ENCODE measurements at places on chromosomes 16 and 17.

GRCh38 chr17:32458371-32458770 lies 14.1 kb downstream of the PSMD11 start:
- H3K36me3 ChIP-seq = peaks cover 36% of the 10 kb centered on the region
- no peaks in the 10 kb centered on the region for H3K4me1 ChIP-seq
- no peak for DNase-seq
- H3K4me3 ChIP-seq = no peak overlapping the region
- H3K27ac ChIP-seq = no peak overlapping the region
- H3K27me3 ChIP-seq = no peaks in the 10 kb centered on the region

- H3K4me3 ChIP-seq = no peak overlapping the region
- no peaks in the 10 kb centered on the region for H3K27me3 ChIP-seq
- no peak for DNase-seq
- no peaks in the 10 kb centered on the region for H3K4me1 ChIP-seq
These were observed 10.9 kb upstream of the GGA2 start for GRCh38 chr16:23521037-23521743.

DNA sequence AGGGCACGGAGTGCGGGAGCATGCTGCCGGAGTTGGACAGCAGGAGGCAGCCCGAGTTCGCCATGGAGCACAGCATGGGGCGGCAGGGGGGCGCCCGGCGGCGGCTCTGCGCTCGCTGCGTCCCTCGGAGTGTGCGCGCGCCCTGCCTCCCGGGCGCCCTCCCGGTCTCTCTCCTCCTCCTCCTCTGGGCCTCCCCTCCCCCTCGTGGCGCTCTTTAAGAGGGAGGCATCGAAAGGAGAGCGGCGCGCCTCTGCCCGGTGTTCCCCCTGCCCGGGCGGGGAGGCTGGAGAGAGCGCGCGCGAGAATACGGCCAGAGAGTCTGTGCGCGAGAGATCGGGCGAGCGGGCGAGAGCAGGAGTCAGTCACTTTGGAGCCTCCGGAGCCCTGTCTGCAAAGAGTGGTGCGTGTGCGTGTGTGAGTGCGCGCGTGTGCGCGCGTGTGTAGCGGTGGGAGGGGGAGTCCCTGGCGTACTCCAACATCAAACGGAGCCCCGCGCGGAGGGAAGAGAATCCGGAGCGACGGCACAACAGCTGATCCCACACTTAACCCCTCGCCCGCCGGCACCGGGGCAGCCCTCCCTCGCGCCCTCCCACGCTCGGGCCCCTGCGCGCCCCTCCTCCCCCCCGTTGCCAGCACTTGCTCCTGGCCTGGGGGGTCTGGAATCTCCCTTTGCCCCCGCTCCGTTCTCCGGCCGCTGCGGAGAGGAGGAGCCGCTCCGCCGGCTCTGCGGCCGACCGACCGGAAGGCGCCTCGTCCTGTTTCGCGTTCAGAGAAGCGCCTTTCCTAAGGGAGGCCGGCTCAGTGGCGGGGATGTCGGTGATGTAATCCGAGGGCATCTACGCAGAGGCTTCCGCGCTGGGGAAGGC lies 108.9 kb downstream of the ENGASE start:
- H3K27me3 ChIP-seq = peaks cover 19% of the 10 kb centered on the region
- no peak for DNase-seq
- H3K36me3 ChIP-seq = no peaks in the 10 kb centered on the region
- peaks cover 3% of the 10 kb centered on the region for H3K4me1 ChIP-seq
- H3K4me3 ChIP-seq = no peak overlapping the region
- H3K27ac ChIP-seq = no peak overlapping the region

GRCh38 chr17:11244776-11245175 lies 3.8 kb downstream of the SHISA6 start:
- DNase-seq = no peak
- no peak overlapping the region for H3K4me3 ChIP-seq
- no peaks in the 10 kb centered on the region for H3K36me3 ChIP-seq
- no peak overlapping the region for H3K27ac ChIP-seq

DNA sequence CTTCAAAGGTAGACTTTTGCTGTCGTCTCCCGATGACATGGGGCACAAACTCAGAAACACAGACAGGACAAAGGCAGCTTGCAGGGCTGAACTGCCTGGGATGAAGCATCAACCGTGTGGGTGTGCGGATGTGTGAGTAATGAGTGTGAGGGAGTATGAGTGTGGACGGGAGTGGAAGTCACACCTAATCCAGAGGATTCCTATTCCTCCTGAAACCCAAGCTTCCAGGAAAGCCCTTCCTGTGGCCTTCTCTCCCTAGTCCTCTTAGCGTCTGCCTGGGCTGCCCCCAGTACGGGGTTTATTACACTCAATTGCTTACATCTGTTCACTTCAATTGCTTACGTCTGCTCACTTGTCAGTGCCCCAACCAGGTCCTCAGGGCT lies 2.3 kb upstream of the IL4R start:
- H3K4me1 ChIP-seq = peaks cover 18% of the 10 kb centered on the region
- no peak for DNase-seq
- no peaks in the 10 kb centered on the region for H3K36me3 ChIP-seq

- peaks cover 22% of the 10 kb centered on the region for H3K36me3 ChIP-seq
- no peaks in the 10 kb centered on the region for H3K27me3 ChIP-seq
- no peak overlapping the region for H3K4me3 ChIP-seq
- H3K4me1 ChIP-seq = no peaks in the 10 kb centered on the region
These were observed 17.9 kb downstream of the LIG3 start for GRCh38 chr17:34998205-34998604.

GRCh38 chr16:65121870-65122723 lies at the start of gene CDH11:
Gene CDH11 (minus strand): TSS chr16:65122063. CDS start chr16:65004869, 117,194 bp downstream.
- no peak for DNase-seq
- no peak within 1 kb of the TSS for H3K4me3 ChIP-seq

DNA sequence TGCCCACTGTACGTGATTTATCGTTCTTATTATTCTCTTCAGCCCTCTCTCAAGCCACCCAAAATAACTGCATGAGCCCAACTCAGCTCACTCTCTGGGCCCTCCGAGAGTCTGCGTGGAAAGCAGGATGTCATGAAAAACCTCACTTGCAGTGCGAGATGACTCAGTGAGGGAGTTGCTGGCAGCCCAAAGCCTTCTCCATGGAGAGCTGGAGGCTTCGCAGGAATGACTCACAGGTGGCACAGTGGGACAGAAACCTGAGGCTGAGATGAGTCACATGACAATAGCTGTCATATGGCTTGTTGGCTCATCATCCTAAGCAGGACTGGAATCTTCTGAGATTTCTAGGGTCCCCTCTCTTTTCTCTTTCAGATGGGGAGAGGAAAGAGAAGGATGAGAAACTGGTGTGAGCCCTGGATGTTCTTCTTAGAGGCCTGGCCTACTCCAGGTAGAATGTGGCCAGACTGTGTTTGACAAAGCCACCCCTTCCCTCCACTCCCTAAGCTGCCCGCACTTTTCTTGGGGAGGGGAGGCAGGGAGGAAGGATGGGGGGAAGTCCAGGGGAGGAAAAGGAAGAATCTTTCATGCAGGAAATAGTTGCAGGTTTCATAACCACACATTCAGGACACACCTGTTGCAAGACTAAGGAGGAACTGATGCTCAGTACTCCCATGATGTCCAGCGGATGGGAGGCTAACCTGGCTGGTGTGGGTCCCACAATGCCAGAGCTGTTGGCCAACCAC lies 160.6 kb upstream of the RPL38 start:
- no peak for DNase-seq
- no peak overlapping the region for H3K27ac ChIP-seq
- H3K4me1 ChIP-seq = no peaks in the 10 kb centered on the region
- no peak overlapping the region for H3K4me3 ChIP-seq
- no peaks in the 10 kb centered on the region for H3K27me3 ChIP-seq

DNA sequence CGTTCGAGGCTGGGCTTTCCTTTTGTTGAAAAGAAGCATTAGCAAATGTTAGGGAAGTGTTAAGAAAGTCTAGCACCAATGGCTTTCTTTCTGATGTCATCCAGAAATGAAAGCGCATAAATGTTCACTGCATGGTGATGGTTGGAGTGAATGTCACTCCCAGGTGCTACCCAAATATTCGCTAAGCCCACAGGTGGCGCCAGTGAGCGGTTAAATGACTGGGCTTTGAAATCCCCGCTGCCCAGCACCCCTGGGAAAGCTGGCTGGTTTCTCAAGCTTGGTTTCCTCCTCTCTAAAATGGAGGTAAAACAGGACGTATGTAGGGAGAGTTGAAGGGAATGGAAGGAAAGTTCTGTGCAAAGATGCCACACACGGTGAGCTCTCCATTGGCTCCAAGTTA lies 104.4 kb downstream of the IRX5 start:
- H3K36me3 ChIP-seq = no peaks in the 10 kb centered on the region
- no peaks in the 10 kb centered on the region for H3K4me1 ChIP-seq
- H3K27me3 ChIP-seq = no peaks in the 10 kb centered on the region
- no peak overlapping the region for H3K4me3 ChIP-seq
- H3K27ac ChIP-seq = no peak overlapping the region
- no peak for DNase-seq

DNA sequence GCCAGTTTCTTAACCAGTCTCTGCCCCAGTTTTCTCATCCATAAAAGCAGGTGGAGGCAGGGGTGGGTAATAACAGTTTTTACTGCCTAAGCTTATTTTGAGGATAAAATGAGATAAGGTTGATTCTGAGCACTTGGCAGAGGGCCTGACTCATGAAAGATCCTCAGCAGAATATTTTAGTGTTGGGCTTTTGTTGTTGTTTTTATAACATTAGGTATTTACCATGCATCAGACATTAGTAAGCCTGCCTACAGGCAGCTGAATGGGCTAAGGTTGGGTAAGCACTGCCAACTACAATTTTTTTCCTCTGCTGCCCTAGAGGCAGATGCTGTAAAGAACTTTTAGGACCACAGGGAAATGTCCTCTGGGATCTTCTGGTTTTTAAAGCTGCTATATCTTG lies 43.1 kb downstream of the SCNN1G start:
- no peak overlapping the region for H3K4me3 ChIP-seq
- H3K27ac ChIP-seq = no peak overlapping the region
- H3K27me3 ChIP-seq = no peaks in the 10 kb centered on the region
- H3K36me3 ChIP-seq = no peaks in the 10 kb centered on the region

DNA sequence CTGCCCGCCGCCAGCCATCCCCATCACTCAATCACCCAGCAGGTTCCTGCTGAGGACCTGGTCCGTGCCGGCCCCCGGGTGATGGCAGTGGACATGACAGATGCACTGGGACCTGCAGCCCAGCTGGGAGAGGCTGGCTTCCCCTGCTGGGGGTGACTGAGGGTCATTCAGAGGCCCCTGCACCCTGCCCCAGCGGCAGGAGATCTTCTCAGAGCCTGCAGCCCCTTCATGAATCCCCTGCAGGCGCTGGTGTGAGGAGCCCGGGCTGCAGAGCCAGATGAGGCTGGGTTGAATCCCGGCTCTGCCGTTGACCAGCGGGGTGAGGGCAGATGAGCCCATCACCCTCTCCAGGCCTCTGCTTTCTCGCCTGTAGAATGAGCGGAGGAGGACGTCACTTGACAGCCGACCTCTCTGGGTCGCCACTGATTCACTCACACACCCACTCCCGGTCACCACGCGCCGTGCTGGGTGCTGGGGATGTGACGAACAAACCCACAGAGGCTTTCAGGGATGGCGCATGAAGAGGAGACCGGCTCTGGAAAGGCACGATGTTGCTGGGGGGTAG lies 95.2 kb upstream of the CIBAR2 start:
- H3K4me3 ChIP-seq = no peak overlapping the region
- no peaks in the 10 kb centered on the region for H3K27me3 ChIP-seq
- H3K4me1 ChIP-seq = no peaks in the 10 kb centered on the region
- no peaks in the 10 kb centered on the region for H3K36me3 ChIP-seq
- DNase-seq = no peak

DNA sequence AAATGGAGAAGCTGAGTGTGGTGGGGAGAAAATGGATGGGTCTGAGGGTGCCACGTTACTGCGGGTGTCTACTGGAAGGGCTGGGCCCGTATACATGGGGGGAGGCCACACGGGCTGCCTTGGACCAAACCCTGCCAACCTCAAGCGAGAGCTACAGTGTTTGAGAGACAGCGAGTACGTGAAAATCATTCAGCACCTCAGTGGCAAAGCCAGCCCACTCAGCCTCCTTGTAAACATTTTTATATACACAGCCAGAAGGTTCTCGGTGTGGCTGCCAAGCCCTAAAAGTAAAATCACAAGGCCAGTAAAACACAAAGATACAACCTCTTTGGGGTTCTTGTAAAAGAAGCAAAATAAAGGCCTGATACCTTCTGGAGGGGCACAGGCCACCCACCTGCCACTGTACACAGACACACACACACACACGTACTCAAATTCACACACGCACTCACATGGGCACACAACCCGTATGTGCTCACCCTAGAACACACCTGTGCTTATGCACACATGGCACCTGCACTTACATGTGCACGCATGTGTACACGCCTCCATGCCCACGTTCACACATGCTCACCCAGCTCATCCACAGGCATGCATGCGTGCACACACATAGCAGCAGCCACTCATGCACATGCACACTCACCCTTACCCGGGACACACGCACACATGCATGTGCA lies 102.8 kb downstream of the GSG1L start:
- H3K4me3 ChIP-seq = no peak overlapping the region
- no peak for DNase-seq
- H3K36me3 ChIP-seq = no peaks in the 10 kb centered on the region
- no peak overlapping the region for H3K27ac ChIP-seq
- H3K4me1 ChIP-seq = no peaks in the 10 kb centered on the region

DNA sequence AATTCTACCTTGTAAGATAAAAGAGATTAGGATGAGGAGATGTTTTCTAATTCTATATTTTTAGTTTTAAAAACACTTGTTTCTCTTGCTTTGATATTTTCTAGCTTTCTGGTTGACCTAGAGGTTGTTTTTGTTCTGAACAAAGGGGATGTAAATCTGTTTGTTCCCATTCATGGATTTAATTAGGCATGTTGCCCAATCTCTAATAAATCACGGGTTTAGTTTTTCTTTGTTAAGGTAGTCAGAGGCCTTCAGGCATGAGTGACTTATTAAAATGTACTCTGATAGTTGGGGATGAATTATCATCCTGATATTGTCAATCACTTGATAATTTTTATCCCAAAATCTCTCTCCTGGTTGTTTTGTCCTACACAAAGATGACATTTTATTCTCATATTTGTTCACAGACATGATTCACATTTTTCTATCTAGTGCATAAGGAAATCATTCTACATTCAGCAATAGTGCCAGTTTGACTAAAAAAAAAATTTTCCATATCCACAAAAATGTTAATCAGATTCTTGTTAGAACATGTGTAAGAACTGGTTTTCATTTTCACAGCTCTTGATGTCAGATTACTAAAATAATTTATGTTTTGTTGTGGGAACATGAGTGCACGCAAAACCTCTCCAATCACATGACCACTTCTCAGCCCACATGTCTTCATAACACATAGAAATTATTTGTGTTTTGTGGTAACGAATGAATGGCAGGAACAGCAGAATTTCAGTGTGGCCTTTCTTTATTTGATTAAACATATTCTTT lies 95.7 kb upstream of the AKTIP start:
- no peaks in the 10 kb centered on the region for H3K27me3 ChIP-seq
- no peak for DNase-seq
- no peaks in the 10 kb centered on the region for H3K4me1 ChIP-seq
- no peak overlapping the region for H3K4me3 ChIP-seq
- no peaks in the 10 kb centered on the region for H3K36me3 ChIP-seq
- no peak overlapping the region for H3K27ac ChIP-seq

- no peaks in the 10 kb centered on the region for H3K4me1 ChIP-seq
- DNase-seq = no peak
- no peaks in the 10 kb centered on the region for H3K36me3 ChIP-seq
- H3K27me3 ChIP-seq = no peaks in the 10 kb centered on the region
These were observed 126.1 kb downstream of the SEC14L1 start for GRCh38 chr17:77266891-77267341.

All from effector memory CD4-positive, alpha-beta T cell (primary cell).